ENCODE measurements at places on chromosomes 6 and 20.

GRCh38 chr6:37684801-37685200, 12.9 kb downstream of the MDGA1 start:
- no peak for DNase-seq

DNA sequence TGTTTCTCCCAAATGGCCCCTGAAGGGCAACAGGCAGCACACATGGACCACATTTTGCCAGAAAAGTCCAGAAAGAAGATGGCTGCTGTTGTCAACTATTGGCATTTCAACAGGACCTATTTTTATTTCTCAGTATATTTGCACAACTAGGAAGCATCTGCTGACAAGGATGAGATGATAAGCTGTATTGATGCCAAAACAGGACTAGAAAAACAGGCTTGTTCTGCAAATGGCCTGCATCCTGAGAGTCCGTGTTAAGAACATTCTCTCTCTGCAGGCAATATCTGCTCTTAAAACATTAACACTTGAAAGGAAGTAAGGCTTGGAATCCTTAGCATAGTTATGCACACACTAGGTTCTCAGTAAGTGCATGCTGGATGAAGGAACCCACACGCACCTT, 283.7 kb downstream of the ESR1 start:
- no peak for DNase-seq

DNA sequence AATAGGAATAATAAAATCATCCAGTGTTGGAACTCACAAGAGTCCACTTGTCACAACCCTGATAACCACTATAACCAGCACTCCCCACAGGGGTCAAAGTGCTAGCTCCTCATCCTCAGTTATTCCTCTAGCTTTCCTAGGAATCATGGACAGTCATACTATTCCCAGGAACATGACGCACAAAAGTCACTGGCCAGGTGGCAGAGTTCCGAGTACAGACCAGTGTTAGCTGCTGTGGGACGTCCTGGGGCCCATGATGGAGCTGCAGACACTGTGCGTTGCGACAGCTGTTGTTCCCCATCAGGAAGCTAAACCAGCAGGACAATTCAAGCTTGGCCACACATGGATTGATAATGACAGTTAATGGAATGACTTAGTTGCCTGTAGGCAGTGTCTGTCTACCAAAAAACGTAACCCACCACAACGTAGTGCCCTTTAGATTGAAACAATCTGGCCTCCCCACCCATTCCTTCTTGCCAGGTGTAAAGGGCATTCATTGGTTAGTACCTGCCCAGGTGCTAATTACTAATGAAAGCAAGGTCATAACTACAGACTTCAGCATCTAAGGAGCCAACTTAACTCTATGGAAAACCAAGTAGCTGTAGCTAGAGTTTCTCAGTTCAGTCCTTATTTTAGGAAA, 17.4 kb downstream of the EZR start:
- DNase-seq: no peak

GRCh38 chr20:3707508-3707899, 4.9 kb downstream of the SIGLEC1 start:
- DNase-seq: no peak

DNA sequence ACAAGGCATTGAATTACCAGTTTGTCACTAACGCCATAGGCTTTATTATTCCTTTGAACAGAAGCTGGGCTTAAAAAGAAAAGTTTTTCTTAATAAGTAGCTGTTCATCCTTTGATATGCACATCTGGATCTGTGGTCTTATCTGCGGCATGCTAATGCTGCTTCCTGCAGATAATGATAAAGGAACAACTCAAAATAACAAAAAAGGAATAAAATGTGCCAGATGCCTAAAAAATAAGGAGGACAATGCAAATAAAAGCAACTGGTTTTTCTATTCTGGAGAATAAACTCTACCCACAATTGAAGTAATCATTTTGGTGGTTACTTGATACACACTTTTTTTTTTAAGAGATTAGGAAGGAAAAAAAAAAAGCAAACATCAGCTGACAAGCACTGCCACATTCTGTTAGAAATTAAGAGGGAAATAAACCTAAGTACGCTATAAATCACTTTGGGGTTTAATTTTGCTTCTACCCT, 156.8 kb upstream of the SALL4 start:
- no peak for DNase-seq

- no peak for DNase-seq
These were observed 38.5 kb downstream of the EDN1 start for GRCh38 chr6:12328701-12329100.

DNA sequence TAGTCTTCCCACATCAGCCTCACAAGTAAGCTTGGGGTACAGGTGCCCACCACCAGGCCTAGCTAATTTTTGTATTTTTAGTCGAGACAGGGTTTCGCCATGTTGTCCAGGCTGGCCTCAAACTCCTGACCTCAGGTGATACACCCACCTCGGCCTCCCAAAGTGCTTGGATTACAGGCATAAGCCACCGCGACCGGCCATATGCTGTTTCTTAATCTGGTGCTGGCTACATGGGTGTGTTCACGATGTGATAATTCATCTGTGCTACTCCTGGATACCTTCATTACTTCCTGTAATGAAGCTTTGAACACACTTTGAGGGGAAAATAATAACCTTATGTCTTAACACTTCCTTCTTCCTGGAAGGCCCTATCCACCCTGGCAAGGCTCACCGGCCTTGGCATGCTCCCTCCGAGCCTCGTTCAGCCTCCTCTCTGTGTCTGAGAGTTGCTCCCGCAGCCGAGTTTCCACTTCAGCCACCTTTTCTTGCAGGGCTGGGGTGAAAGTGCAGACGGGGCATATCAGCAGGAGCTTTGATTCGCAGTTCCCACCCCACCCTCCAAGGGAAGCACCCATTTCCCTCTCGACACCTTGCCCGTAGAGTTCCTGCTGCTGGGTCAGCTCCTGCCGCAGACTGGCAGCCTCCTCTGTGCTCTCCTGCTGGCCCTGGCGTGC, 5.6 kb upstream of the PSORS1C2 start:
- no peak for DNase-seq

- no peak for DNase-seq
These were observed 34.9 kb downstream of the CYP21A2 start for GRCh38 chr6:32073101-32073500.

DNA sequence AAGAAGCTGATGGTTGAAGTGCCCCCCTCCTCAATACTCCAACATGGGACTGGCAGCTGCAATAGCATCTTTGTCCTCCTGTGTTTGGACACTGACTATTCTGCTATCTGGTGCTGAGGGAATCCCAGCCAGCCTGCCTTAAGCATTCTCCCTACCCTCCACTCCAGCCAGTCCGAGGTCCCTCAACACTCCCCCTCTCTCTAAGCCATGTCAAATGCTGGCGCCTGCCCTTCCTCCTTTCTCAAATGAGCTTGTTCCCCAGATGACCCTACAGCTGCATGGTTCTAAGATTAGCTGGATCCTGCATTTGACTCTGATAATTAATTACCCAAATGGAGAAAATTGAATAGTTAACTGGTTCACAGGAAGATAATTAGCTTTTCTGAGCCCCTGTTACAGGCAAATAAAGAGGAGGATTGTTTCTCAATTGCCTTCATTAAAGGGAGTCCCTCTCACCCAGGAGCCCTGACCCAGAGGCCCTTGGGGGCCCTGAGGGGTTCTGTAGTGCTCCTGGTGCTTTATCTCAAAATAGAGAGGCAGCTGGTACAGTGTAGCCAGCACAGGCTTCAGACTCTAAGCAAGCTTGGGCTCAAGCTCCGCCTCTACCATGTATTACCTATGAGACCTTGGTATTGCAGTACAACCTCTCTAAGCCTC, 37.9 kb upstream of the CHD6 start:
- DNase-seq: no peak

GRCh38 chr6:19603721-19604120, 233.4 kb upstream of the ID4 start:
- DNase-seq: no peak

GRCh38 chr20:22829356-22829755, 205.8 kb upstream of the SSTR4 start:
- no peak for DNase-seq

Data from stimulated activated CD4-positive, alpha-beta T cell treated with anti-CD3 and anti-CD28 coated beads, Interleukin-12 subunit alpha, Interleukin-12 subunit beta, amount 100 ng/mL, for 48 hours (primary cell).